ENCODE measurements at places on chromosomes 2 and 18. TPM values are rescaled to one million over a fixed set of nuclear protein-coding genes. Genes with fewer than 3 reads are reported as not detected.

LCT gene
- total RNA-seq = under 0.01 TPM

STK25 gene
- total RNA-seq = 245 TPM

UGT1A10 gene
- not detected for total RNA-seq

CTAGE1 gene
- total RNA-seq = 0.43 TPM

ADGRF3 gene
- total RNA-seq = under 0.01 TPM

HNRNPA3 gene
- total RNA-seq = 38.0 TPM

COL3A1 gene
- 3,024 TPM for total RNA-seq

SLC5A7 gene
- total RNA-seq = not detected

LAMA3 gene
- 2.6 TPM for total RNA-seq

DTNA gene
- 6.8 TPM for total RNA-seq
